Activated naive CD4-positive, alpha-beta T cell treated with anti-CD3 and anti-CD28 coated beads, Interleukin-2, amount 10 ng/mL, durations not matched to agents 5 hours and 36 hours (primary cell): ENCODE measurements at places on chromosomes 7 and 10. TPM values are rescaled to one million over a fixed set of nuclear protein-coding genes. Genes with fewer than 3 reads are reported as not detected.

Gene SPRN
- not detected for total RNA-seq

Gene SLC26A3
- not detected for total RNA-seq

Gene SMNDC1
- 36.1 TPM for total RNA-seq

Gene PRSS37
- total RNA-seq, result not detected

Gene FAM237B
- total RNA-seq, result not detected

Gene CPXM2
- total RNA-seq, result not detected

Gene NPY
- not detected for total RNA-seq

Gene CLDN12
- total RNA-seq, result 4.6 TPM

Gene STAG3
- total RNA-seq, result 16.1 TPM

Gene MET
- total RNA-seq, result 0.41 TPM

Gene VSTM2A
- total RNA-seq, result not detected

Gene MYO3A
- not detected for total RNA-seq

Gene GRID1
- total RNA-seq, result not detected

Gene KIAA1217
- 0.05 TPM for total RNA-seq

Gene AGAP4
- 20.9 TPM for total RNA-seq

Gene HOXA1
- 0.46 TPM for total RNA-seq

Gene TMEM176B
- not detected for total RNA-seq

Gene LIPN
- total RNA-seq, result not detected

Gene ADAMTS14
- not detected for total RNA-seq

Gene ACBD7
- 4.5 TPM for total RNA-seq

Gene ZPBP
- not detected for total RNA-seq

Gene TEX47
- not detected for total RNA-seq

Gene IGF2BP3
- total RNA-seq, result 0.41 TPM

Gene CYP3A5
- total RNA-seq, result not detected

Gene INA
- not detected for total RNA-seq

Gene UPK3B
- 0.75 TPM for total RNA-seq

Gene CCDC71L
- total RNA-seq, result 10.2 TPM

Gene FANK1
- total RNA-seq, result not detected

Gene JAKMIP3
- 0.31 TPM for total RNA-seq

Gene PLCE1
- not detected for total RNA-seq

Gene ARHGEF35
- 7.7 TPM for total RNA-seq

Gene DNAJC12
- total RNA-seq, result 1.1 TPM

Gene OPALIN
- not detected for total RNA-seq

Gene SPDYE6
- not detected for total RNA-seq

Gene BLNK
- total RNA-seq, result not detected

Gene NKX1-2
- total RNA-seq, result not detected

Gene NACAD
- not detected for total RNA-seq

Gene PILRA
- total RNA-seq, result 2.6 TPM

Gene FXYD4
- total RNA-seq, result not detected

Gene OR9A4
- not detected for total RNA-seq

Gene ADGRA1
- total RNA-seq, result not detected

Gene TAS2R4
- 0.70 TPM for total RNA-seq

Gene ZKSCAN1
- 68.2 TPM for total RNA-seq
